ENCODE measurements at places on chromosomes 4 and X.

DNA sequence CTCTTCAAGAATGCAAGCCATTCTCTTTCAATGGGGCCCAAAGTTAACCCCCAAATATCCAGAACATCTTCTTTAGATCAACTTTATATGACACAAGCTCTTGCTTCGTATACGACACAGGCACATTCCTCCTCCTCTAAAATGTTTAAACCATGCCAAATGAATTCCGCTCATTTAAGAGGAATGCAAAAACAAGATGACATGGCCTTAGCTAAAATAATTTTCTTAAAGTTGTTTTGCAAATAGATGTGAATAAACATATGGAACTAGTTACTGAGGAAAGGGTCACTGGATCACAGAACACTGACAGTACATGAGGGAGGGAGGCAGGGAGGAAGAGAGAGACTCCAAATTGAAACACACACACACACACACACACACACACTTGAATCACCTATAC, 97.4 kb downstream of the RASL11B start:
- no peak for DNase-seq

GRCh38 chrX:72020788-72021187, 110.1 kb downstream of the NHSL2 start:
- DNase-seq, result no peak

DNA sequence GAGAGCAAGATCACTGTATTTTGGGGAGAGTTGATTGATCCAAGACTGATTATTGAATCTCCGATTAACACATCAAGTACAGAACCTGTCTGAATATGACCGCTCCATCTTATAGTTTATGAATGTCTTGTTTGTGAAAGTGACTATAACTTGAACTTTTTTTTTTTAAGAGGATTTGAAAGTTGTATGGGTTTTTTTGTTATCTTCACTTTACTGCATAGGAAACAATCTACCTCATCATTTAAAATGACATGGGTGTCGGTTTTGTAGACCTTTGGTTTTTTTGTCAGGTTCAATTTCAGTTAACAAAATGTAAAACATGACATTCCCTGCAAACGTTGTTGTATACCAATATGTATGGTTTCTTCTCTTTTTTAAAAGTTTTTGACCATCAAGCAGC, 103.0 kb upstream of the NUDT6 start:
- no peak for DNase-seq

GRCh38 chr4:4656977-4657376, 115.1 kb upstream of the STX18 start:
- no peak for DNase-seq

GRCh38 chrX:70979136-70979762, 48.4 kb upstream of the SLC7A3 start:
- DNase-seq, result no peak

DNA sequence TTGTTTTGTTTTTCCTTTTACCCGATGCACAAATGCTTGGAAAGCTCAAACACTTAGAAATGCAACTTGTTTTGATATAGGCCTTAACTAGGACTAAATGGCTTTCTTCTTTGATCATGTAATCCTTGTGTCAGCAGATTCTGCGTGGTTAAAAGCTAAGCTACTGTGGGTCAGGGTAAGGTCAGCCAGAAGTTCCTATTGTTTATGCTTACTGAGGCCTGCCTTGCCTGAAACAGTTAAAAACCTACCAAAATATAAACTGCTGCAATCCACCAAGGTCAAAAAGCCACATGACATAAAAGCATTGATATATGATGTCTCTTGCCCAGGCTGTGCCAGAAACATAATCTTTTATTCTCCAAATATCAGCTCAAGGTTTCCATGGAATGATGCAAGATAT, 223.4 kb downstream of the FAM47B start:
- no peak for DNase-seq

GRCh38 chr4:143085224-143085623, 99.5 kb upstream of the USP38 start:
- no peak for DNase-seq

- no peak for DNase-seq
These were observed 790.1 kb downstream of the TECRL start for GRCh38 chr4:63618883-63619718.

GRCh38 chrX:20285511-20285910, 18.8 kb upstream of the RPS6KA3 start:
- DNase-seq, result no peak

- DNase-seq, result no peak
These were observed 170.2 kb upstream of the NUDT6 start for GRCh38 chr4:123092586-123092985.
